ENCODE measurements at places on chromosomes 7 and 10.

- DNase-seq, result no peak
Measured at GRCh38 chr7:42457663-42458062, 220.7 kb upstream of the GLI3 start.

- no peak for DNase-seq
Measured at GRCh38 chr10:16820421-16820820, 3.2 kb upstream of the RSU1 start.

DNA sequence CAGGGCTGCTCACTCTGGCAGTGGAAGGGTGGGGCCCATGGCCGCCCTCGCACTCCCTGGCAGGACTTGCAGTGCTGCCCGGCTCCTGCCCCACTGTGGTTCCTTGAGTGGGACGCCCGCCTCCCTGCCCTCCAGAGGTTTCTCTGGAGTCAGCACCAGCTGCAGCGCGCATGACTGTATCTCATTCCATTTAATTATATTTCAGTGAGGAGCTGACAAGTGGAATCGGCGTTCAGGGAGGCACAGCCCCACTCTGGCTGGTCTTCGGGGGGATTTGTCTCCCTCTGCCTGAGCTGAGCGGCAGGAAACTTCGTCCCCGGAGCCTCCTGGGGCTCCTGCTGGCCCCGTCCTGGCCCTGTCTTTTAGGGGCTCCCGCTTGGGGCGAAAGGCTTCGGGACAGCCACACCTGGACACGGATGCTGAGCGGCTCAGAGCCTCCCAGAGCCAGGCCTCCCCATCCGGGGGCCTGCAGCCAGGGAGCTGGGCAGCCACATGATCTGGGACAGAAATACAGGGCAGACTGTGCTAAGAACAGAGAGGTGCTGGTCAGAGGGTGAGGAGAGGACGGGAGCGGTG is 75.3 kb upstream of the NKX6-2 start:
- no peak for DNase-seq

DNA sequence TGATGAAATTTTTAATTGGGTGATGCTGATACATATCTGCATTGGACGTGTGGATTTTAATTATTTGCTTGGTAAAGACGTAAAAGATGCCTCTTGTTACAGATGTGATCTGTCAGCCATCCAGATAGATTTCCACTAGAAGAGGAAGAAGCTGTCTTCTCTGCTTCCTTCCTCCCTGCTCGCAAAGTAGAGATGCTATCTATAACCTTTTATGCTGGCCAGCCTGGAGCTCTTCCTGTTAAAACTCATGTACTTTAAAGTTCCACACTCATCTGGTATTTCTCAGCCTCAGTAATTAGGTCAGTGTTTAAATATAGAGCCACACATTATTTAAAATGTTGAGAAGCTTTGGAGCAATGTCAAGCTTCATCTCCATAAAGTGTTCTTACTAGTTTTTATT is 51.2 kb upstream of the TMEM229A start:
- no peak for DNase-seq

DNA sequence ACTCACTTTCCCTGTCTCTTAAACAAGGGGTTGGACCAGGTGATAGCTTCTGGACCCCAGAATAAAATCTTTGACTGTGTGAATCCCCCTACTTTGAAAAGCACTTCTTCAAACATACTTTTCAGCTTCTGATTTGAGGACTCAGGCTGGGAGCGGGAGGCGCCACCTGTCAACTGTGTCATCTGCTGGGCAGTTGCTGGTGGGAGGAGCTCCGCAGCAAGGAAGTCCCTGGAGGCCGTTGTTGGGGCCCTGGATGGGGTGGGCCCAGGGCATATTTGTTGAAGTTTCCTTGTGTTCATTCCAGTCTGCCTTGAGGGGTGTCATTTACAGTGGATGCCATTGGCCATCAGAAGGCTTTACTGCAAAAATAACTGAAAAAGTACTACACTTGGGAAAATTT is 197.7 kb downstream of the CCDC3 start:
- DNase-seq, result no peak

DNA sequence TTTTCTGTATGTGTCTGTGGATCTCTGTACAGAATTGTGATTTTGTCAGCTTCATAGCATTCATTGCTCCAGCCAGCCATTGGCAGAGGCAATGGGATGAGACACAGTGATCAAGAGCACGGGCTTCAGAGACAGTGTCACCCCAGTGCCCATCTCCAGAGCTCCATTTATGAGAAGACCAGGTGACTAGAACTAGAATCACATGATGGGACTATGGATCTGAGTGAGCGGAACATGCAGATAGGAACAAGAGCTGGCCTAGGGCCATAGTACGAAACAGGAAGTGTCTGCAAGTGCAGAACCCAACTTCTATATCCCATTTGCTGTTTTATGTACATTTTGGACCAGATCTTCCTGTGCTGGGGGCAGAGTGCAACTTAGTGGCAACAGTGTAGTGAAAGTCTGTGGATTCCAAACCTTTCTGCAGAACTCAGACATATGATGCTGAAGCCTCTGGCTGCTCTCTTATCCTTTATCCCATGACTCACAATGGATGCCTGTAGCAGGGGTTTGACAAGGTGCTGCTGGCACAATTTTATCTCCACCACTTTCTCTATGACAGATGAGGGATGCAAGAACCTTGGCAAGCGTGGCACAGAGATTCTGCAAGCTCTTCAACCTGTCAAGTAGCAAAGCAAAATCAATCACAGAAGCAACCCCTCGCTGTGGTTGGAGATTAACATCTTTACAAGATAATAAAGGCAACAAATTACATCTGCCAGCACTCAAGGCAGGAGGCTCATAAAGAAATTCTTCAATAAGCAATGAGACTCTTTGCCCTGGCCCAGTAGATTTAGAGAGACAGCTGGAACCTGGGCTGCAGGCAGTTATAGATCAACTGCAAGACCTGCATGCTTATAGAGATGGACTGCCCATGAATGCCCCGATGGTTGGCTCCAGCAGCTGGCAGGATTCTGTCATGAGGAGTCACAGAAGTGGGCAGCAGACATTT is 681.3 kb downstream of the TNS3 start:
- no peak for DNase-seq

DNA sequence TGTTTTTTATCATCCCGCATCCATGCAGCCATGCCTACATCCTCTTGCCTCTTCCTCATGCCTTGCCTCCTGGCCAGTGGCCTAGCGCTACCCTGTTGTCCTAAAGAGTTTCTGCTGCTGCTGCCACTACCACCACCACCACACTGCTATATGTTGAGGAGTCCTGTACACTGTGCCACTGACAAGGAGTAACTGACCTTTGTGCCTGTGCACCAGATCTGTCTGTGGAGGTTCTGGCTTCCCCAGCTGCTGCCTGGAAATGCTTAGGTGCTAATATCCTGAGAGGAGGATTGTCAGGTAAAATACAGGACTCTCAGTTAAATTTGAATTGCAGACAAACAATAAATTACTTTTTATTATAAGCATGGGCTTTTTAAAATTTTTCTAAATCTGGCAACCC is 7.0 kb upstream of the CFAP69 start:
- DNase-seq, result no peak

- no peak for DNase-seq
Measured at GRCh38 chr10:96236876-96237275, 34.5 kb downstream of the BLNK start.

DNA sequence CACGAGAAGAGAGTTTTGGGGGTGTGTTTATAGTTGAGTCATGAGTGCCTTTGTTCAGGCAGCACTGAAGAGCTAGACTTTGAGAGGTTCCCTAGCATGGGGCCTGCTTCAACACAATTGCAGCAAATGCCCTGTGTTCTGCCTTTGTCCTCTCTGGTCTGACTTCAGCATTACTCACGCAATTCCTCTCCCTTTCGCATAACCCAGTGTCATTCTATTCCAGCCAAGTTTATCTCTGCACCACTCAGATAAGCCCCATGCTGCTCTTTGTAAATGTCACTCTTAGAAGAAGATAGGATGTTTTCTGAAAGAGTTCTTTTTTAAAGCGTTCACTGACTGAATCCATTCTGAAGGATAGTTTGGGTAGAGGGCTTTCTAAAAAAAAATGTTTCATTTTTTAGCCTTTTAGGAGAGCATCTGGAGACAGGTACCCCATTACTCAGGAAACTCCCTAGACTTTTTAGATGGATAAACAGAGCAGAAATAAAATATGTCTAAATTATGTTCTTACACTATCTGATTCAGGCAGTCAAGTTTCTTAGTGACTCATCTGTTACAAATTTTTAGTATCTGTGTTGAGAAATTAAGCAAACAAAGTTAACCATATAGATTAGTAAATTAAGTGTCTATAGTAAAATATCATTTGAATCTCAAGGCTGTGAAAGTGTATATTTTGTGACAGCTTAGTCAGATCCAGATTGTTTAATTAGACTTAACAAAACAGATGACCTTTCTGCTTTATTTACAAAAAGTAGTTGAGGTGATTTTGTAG is 318.5 kb downstream of the GPR158 start:
- DNase-seq, result no peak

DNA sequence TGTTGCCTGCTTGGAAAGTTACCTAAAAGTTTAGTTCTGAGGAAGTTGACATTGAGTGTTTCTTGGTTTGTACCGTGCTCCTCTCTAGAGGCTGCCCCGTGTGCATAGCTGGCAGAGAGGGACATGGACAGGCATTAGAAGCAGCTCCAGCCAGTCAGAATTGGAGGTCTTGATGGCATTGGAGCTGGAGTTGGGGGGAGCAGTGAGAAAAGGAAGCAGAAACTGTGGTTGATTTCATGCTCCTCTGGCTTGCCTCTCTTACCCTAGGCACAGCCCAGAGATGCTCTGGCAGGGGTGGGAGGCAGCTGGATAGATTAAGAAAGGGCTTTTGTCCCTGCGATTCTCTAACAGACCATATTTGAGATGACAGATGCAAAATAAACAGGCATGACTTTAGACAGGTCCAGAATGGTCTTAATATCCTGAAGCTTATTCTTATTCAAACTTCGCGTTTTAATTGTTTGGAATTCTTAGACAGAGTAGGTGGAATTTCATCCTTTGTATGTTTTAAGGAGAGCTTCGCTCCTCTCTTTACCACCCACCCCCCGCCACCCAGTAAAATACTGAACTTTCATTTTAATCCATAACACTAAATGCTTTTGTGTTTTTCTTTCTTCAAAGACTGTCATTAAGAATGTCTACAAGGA is 73.5 kb upstream of the GLCCI1 start:
- DNase-seq, result peak; percentile 48

- no peak for DNase-seq
Measured at GRCh38 chr10:11097686-11098085, 80.0 kb downstream of the CELF2 start.

GRCh38 chr7:152989889-152990380 is 230.4 kb downstream of the ACTR3B start:
- DNase-seq, result no peak

GRCh38 chr10:126242397-126243260 is 145.6 kb downstream of the ADAM12 start:
- peak; percentile 89 for DNase-seq

DNA sequence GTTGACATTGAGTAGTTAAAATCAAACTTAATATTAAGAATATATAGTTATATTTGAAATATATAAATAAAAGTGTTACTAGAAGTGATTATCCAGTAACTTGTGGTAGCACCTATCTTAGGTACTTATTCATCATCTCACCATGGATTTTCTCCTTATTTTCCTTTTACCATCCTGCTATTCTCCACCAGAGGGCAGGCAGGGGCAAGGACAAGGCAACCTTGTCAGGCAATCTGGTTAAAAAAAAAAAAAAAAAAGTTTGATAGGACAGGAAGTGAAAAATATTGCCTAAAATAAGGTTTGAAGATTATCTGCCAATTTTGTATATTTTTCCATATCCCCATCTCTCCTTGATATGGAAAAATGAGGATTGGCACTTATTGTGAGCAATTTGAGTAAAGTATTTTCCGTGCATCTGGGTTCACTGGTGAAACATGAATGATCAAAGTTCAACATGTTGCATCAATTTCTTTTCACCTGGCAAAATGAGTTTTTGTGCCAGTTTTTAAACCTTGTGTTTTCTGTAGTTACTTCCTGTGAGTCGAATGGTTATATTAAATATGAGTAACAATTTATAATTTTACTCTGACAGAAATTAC is 256.7 kb downstream of the AGMO start:
- no peak for DNase-seq
